Cardiac muscle cell (in vitro differentiated cells and primary cell): ENCODE measurements at places on chromosomes 16 and 17. TPM values are rescaled to one million over a fixed set of nuclear protein-coding genes. Genes with fewer than 3 reads are reported as not detected.

CDH16 gene
- polyA plus RNA-seq: not detected in 2 replicates

DNAAF1 gene
- 0.82 and 1.1 TPM in 2 replicates for polyA plus RNA-seq

HIC1 gene
- polyA plus RNA-seq: 0.88 and 2.7 TPM in 2 replicates

HAP1 gene
- polyA plus RNA-seq: 0.80 and 2.1 TPM in 2 replicates

LRRC36 gene
- 0.75 TPM in 1 of 2 replicates, not detected in the other for polyA plus RNA-seq

SPNS2 gene
- 1.6 and 1.7 TPM in 2 replicates for polyA plus RNA-seq

NPIPA8 gene
- polyA plus RNA-seq: not detected in 2 replicates

SNF8 gene
- 132 and 315 TPM in 2 replicates for polyA plus RNA-seq

DCXR gene
- 228 and 312 TPM in 2 replicates for polyA plus RNA-seq

CMTM2 gene
- polyA plus RNA-seq: 0.88 TPM in 1 of 2 replicates, not detected in the other

ZNF287 gene
- polyA plus RNA-seq: 13.0 and 28.9 TPM in 2 replicates

USP36 gene
- 27.1 and 35.4 TPM in 2 replicates for polyA plus RNA-seq

OR3A1 gene
- polyA plus RNA-seq: not detected in 2 replicates

GLP2R gene
- polyA plus RNA-seq: 0.06 TPM in 1 of 2 replicates, not detected in the other

ITPRIPL2 gene
- 2.8 and 7.1 TPM in 2 replicates for polyA plus RNA-seq

TNFSF12 gene
- 3.2 and 6.7 TPM in 2 replicates for polyA plus RNA-seq

KCTD19 gene
- 1.6 TPM in 1 of 2 replicates, not detected in the other for polyA plus RNA-seq

PSMD3 gene
- 139 and 160 TPM in 2 replicates for polyA plus RNA-seq

WFIKKN1 gene
- 79.6 and 105 TPM in 2 replicates for polyA plus RNA-seq

ARL5C gene
- polyA plus RNA-seq: not detected in 2 replicates

ELOB gene
- polyA plus RNA-seq: 606 and 614 TPM in 2 replicates

WNK4 gene
- 0.67 and 0.71 TPM in 2 replicates for polyA plus RNA-seq

NOG gene
- polyA plus RNA-seq: 18.9 and 32.7 TPM in 2 replicates

LRRC37A3 gene
- polyA plus RNA-seq: 6.4 and 10.3 TPM in 2 replicates

ST6GALNAC1 gene
- polyA plus RNA-seq: not detected in 2 replicates

RCVRN gene
- polyA plus RNA-seq: not detected in 2 replicates

NIP7 gene
- 23.6 and 26.1 TPM in 2 replicates for polyA plus RNA-seq

LGALS9 gene
- polyA plus RNA-seq: 0.46 and 0.90 TPM in 2 replicates

SLC12A3 gene
- not detected in 2 replicates for polyA plus RNA-seq

SLC52A1 gene
- 0.16 TPM in 1 of 2 replicates, not detected in the other for polyA plus RNA-seq

MAPT gene
- 1.5 and 1.9 TPM in 2 replicates for polyA plus RNA-seq

KRT40 gene
- polyA plus RNA-seq: not detected in 2 replicates

MT1H gene
- not detected in 2 replicates for polyA plus RNA-seq

NPIPA2 gene
- polyA plus RNA-seq: 2.4 and 4.0 TPM in 2 replicates

SDK2 gene
- polyA plus RNA-seq: 11.8 and 14.2 TPM in 2 replicates

C1QTNF8 gene
- 0.26 TPM in 1 of 2 replicates, not detected in the other for polyA plus RNA-seq

ARL4D gene
- 36.3 and 39.0 TPM in 2 replicates for polyA plus RNA-seq

HEATR9 gene
- polyA plus RNA-seq: 0.09 and 0.36 TPM in 2 replicates

SMIM5 gene
- 0.42 and 0.60 TPM in 2 replicates for polyA plus RNA-seq

MT1M gene
- not detected in 2 replicates for polyA plus RNA-seq

FBXL16 gene
- polyA plus RNA-seq: 0.59 and 1.4 TPM in 2 replicates

PPM1E gene
- polyA plus RNA-seq: not detected in 2 replicates

CRYBA1 gene
- not detected in 2 replicates for polyA plus RNA-seq

ZP2 gene
- not detected in 2 replicates for polyA plus RNA-seq

SDR42E2 gene
- polyA plus RNA-seq: not detected in 2 replicates

USP6 gene
- 0.53 and 0.54 TPM in 2 replicates for polyA plus RNA-seq
